A673 (cell line): ENCODE measurements at places on chromosomes 1 and 21. TPM values are rescaled to one million over a fixed set of nuclear protein-coding genes. Genes with fewer than 3 reads are reported as not detected.

Gene IKBKE
- total RNA-seq: 2.3 and 2.9 TPM in 2 replicates

Gene ARHGEF11
- 25.3 and 32.3 TPM in 2 replicates for total RNA-seq

Gene GSTM5
- 0.13 and 0.43 TPM in 2 replicates for total RNA-seq

Gene BRDT
- not detected in 2 replicates for total RNA-seq

Gene FNDC10
- 1.7 and 2.5 TPM in 2 replicates for total RNA-seq

Gene PALMD
- not detected in 2 replicates for total RNA-seq

Gene RAB42
- 2.4 and 3.5 TPM in 2 replicates for total RNA-seq

Gene OTUD3
- 32.8 and 33.9 TPM in 2 replicates for total RNA-seq

Gene VCAM1
- 2.0 and 3.0 TPM in 2 replicates for total RNA-seq

Gene LCE6A
- not detected in 2 replicates for total RNA-seq

Gene ANKRD35
- total RNA-seq: not detected in 2 replicates

Gene LPAR3
- 0.13 TPM in 1 of 2 replicates, not detected in the other for total RNA-seq

Gene PADI1
- total RNA-seq: 0.56 and 0.72 TPM in 2 replicates

Gene C1orf116
- 0.09 and 0.13 TPM in 2 replicates for total RNA-seq

Gene SH2D2A
- total RNA-seq: 3.5 and 6.0 TPM in 2 replicates

Gene EXO1
- total RNA-seq: 37.7 and 46.6 TPM in 2 replicates

Gene S100A7A
- total RNA-seq: not detected in 2 replicates

Gene NPR1
- 0.87 and 1.1 TPM in 2 replicates for total RNA-seq

Gene MAP3K21
- 0.88 and 0.98 TPM in 2 replicates for total RNA-seq

Gene CD2
- total RNA-seq: not detected in 2 replicates

Gene DNAJC8
- total RNA-seq: 134 and 135 TPM in 2 replicates

Gene MCOLN3
- total RNA-seq: 0.82 and 1.6 TPM in 2 replicates

Gene HHAT
- 2.7 and 3.0 TPM in 2 replicates for total RNA-seq

Gene SMCP
- not detected in 2 replicates for total RNA-seq

Gene ADAMTS4
- 28.6 and 31.6 TPM in 2 replicates for total RNA-seq

Gene AMPD1
- total RNA-seq: 0.19 and 0.37 TPM in 2 replicates

Gene FAM110D
- total RNA-seq: 0.64 and 0.85 TPM in 2 replicates

Gene TDRD5
- not detected in 2 replicates for total RNA-seq

Gene TMED5
- 45.5 and 52.6 TPM in 2 replicates for total RNA-seq

Gene C1orf141
- not detected in 2 replicates for total RNA-seq

Gene MPL
- total RNA-seq: not detected in 2 replicates

Gene SELL
- not detected in 2 replicates for total RNA-seq

Gene SLC5A9
- not detected in 2 replicates for total RNA-seq

Gene DISC1
- 1.8 and 3.0 TPM in 2 replicates for total RNA-seq

Gene CASZ1
- total RNA-seq: 1.6 and 1.9 TPM in 2 replicates

Gene NPPB
- total RNA-seq: not detected in 2 replicates

Gene TRABD2B
- total RNA-seq: not detected in 2 replicates

Gene ANGPTL1
- 5.0 and 6.8 TPM in 2 replicates for total RNA-seq

Gene SH2D1B
- 0.11 and 0.34 TPM in 2 replicates for total RNA-seq

Gene SERBP1
- 407 and 447 TPM in 2 replicates for total RNA-seq

Gene PLA2G2F
- total RNA-seq: not detected in 2 replicates

Gene CAMK1G
- total RNA-seq: 18.6 and 21.2 TPM in 2 replicates

Gene AKNAD1
- 0.54 TPM in 1 of 2 replicates, not detected in the other for total RNA-seq

Gene PRAMEF6
- total RNA-seq: not detected in 2 replicates

Gene SMIM1
- 0.81 and 1.5 TPM in 2 replicates for total RNA-seq

Gene CDC42
- 188 and 198 TPM in 2 replicates for total RNA-seq

Gene PLD5
- total RNA-seq: 6.9 and 9.2 TPM in 2 replicates

Gene CDK11B
- total RNA-seq: 38.1 and 39.4 TPM in 2 replicates

Gene ANKRD45
- total RNA-seq: 0.73 and 0.98 TPM in 2 replicates

Gene ATP1A2
- total RNA-seq: not detected in 2 replicates

Gene TTC24
- not detected in 2 replicates for total RNA-seq

Gene SEC16B
- 1.3 and 1.6 TPM in 2 replicates for total RNA-seq

Gene TARS2
- total RNA-seq: 32.0 and 36.6 TPM in 2 replicates

Gene TEDDM1
- total RNA-seq: not detected in 2 replicates
